ENCODE measurements at places on chromosomes 16 and 17.

- no peak for DNase-seq
Measured at GRCh38 chr16:8689686-8690085, 15.3 kb downstream of the ABAT start.

- no peak for DNase-seq
Measured at GRCh38 chr16:27911486-27911885, 152.0 kb downstream of the GSG1L start.

GRCh38 chr16:50335196-50335958 lies 33.4 kb downstream of the BRD7 start:
- no peak for DNase-seq

DNA sequence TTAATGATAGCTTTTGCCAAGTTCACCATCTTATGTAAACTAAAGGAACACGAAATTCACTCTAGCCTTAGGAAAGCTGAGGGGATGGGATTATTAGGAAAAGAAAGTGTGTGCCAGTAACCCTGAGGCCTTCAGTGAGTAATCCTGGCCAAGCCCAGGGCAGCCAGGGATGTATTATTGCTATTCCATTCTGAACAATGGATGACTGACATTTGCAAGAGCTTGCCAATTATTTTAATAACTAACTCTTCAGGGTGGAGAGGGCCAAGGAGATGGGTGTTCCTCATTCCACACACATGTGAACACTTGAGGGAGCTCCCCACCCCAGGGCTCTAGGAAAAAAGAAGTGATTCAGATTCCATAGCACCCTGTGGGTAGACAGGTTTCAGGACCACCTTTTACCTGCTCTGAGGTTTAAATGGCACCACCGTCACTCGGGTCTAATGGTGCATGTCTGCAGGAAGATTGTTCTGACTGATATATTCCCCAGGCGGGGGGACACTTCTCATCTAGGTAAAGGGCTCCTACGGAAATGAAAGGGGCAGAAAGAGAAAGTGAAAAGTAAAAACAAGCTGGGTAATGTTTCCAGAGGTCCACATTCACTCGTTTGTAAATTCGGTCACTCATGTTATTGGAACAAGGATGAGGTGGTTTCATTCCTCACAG lies 41.5 kb downstream of the TK2 start:
- DNase-seq: no peak

GRCh38 chr17:1783271-1783670 lies 21.4 kb downstream of the SERPINF1 start:
- DNase-seq: no peak

DNA sequence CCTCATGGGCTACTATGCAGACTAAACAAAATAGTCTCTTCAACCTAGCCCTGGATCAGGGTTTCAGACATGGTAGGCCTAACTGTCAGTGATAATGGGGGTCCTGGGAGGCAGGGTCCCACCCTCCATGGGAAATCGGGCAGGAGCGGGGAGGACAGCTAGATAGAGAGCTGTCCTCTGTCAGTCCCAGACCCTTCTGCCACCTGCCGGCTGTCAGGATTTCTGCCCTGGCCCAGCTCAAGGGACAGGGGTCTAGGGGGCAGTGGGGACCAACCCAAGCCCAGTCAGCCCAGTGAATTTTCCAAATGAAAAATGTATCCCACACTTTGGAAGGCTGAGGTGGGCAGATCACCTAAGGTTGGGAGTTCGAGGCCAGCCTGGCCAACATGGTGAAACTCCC lies 5.3 kb downstream of the CA7 start:
- no peak for DNase-seq

GRCh38 chr16:86020971-86021370 lies 122.0 kb downstream of the IRF8 start:
- no peak for DNase-seq

- no peak for DNase-seq
Measured at GRCh38 chr16:56488035-56488434, 31.8 kb downstream of the BBS2 start.

DNA sequence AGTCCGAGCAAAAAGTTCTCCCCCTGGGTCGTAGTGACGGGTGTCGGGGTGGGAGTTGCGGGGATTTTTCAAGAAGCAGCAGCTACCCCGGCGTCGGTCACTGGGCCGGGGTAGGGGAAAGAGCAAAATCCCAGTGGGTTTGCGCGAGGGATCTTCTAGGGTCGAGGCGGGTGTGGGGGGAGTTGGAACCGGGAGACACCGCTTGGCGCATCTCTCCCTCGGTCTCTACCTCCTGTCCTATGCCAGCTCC lies 2.3 kb upstream of the UBTF start:
- DNase-seq: no peak

- no peak for DNase-seq
Measured at GRCh38 chr16:3983081-3983520, 102.6 kb upstream of the CREBBP start.

GRCh38 chr17:55527540-55528118 lies 16.4 kb upstream of the SMIM36 start:
- no peak for DNase-seq

DNA sequence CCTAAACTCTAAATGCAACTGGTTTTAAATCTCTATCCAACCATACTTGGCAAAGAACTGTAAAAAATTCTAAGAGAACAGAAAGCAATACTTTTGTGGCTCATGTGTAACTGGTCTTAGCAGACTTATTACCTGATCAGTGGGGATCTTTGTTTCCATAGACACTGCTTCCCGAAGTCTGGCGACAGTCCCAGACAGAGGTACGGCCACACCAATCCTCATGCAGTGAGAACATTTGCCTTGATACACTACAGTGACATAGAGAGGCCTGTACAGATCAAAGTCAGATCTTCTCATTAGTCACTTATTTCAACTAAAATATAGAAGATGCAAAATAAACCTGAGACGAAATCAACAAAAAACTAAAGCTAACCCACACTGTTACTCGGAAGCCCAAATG lies 43.9 kb downstream of the USP31 start:
- no peak for DNase-seq

- no peak for DNase-seq
Measured at GRCh38 chr17:62653826-62654761, 26.6 kb downstream of the MRC2 start.

DNA sequence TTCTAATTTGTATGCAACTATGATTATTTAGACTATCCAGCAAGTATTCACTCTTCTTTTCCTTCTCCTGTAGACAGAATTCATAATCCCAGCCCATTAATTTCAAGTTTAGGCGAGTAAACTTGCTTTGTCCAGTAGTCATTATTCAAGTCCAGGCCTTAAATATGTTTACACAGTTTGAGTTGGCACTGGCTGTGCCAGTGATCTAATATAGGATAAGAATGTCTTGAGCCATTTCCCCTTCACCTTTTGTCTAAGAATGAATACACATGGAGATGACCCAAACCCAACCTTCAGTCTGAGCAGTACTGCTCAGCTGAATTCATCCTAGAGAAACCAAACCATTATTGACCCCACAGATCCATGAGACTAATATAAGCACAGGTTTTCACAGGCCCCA lies 930.4 kb upstream of the CDH8 start:
- DNase-seq: no peak

DNA sequence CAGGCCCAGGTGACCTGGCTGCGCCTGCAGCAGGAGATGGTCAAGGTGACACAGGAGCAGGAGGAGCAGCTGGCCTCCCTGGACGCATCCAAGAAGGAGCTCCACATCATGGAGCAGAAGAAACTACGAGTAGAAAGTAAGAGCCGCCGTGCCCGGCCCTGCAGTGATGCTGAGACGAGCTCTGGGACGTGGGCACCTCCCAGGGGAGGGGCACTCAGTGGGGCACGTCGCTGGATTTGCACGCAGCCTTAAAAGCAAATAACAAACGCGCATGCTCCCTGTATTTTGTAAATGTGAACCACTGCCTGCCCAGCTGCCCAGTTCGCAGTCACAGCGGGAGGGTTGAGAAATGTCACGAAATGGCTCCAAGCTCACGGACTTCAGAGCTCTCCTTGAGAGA lies 15.3 kb upstream of the GAA start:
- DNase-seq: no peak

DNA sequence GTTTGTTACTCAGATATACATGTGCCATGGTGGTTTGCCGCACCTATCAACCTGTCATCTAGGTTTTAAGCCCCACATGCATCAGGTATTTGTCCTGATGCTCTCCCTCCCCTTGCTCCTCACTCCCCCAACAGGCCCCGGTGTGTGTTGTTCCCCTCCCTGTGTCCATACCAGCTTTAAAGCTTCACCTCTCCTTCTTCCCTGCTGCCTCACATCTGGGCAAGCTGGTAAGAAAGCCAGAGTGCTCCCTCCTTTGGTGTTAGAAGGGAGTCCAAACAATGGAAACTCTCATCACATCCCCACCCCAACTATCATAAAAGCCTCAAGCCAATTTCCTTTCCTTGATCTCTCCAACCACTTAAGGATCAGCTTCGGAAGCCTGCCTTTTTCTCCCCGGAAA lies 1115.6 kb upstream of the GOT2 start:
- DNase-seq: no peak

- peak; percentile 17 for DNase-seq
Measured at GRCh38 chr17:27572665-27573064, 58.3 kb upstream of the LGALS9 start.

DNA sequence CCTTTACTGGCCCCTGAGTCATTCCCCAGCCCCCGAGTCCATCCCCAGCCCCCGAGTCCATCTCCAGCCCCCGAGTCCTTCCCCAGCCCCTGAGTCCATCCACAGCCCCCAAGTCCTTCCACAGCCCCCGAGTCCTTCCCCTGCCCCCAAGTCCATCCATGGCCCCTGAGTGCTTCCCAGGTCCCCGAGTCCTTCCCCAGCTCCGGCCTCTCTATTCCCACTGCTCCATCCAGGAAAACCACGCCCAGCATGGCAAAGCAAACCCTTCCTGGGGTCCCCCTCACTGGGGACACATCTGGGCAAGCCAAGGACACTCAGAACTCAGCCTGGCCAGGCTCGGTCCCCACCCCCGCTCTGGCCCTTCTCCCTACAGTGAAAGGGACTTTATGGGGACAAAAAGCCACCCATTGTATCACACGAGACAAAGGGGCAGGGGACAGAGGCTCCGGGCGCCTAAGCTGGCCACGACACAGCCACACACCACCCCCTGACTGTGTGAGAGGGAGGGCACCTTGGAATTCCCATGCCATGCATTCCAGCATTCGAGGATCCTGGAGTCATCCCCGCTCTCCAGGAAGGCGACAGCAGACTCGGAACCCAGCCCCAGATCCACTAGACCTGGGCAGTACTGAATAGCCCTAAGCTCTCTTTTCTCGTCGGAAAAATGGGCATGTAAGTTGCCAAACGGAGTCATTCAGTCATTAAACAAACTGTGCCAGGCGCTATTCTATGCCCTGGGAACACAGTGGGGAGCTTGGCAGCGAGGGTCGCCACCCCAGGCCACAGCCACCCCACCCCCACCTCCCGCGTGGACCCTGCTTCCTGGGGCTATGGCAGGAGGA lies 14.0 kb downstream of the PLLP start:
- DNase-seq: no peak

- no peak for DNase-seq
Measured at GRCh38 chr16:910181-910580, 60.6 kb downstream of the LMF1 start.

DNA sequence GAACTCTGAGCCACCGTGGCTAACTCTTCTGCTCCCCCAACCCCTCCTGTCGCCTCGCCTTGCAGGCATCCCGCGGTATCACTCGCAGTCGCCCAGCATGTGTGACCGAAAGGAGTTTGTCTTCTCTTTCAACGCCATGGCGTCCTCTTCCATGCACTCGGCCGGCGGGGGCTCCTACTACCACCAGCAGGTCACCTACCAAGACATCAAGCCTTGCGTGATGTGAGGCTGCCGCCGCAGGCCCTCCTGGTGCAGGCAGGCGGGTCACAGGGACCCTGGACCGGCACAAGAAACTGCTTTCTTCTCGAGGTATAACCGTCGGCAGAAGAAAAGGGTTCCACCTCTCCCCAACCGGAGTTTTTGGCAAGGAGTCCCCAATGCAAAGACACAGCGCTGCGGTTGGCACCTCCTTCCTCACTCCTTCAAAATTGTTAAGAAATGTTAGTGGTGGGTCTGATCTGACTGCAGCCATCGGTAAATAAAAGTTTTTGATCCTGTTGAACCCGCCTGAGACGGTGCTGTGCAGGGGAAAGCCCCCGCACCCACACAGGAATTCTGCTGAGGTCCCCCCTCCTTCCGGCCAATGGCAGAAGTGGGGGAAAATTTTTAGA lies 2.6 kb downstream of the FOXF1 start:
- DNase-seq: no peak

DNA sequence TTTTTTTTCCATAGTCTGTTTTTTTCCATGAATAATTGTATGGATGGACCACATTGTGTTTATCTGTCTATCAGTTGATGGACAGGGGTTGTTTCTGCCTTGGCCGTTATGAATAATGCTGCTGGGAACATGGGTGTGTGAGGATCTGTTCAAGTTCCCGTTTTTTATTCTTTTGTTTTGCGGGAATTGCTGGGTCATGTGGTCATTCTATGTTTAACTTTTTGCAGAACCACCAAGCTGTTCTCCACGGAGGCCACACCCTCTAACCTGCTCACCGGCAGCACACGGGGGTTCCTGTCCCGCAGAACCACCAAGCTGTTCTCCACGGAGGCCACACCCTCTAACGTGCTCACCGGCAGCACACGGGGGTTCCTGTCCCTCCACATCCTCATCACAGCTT lies 5.9 kb upstream of the MSLN start:
- DNase-seq: no peak

GRCh38 chr16:3963203-3963602 lies 82.7 kb upstream of the CREBBP start:
- DNase-seq: no peak

DNA sequence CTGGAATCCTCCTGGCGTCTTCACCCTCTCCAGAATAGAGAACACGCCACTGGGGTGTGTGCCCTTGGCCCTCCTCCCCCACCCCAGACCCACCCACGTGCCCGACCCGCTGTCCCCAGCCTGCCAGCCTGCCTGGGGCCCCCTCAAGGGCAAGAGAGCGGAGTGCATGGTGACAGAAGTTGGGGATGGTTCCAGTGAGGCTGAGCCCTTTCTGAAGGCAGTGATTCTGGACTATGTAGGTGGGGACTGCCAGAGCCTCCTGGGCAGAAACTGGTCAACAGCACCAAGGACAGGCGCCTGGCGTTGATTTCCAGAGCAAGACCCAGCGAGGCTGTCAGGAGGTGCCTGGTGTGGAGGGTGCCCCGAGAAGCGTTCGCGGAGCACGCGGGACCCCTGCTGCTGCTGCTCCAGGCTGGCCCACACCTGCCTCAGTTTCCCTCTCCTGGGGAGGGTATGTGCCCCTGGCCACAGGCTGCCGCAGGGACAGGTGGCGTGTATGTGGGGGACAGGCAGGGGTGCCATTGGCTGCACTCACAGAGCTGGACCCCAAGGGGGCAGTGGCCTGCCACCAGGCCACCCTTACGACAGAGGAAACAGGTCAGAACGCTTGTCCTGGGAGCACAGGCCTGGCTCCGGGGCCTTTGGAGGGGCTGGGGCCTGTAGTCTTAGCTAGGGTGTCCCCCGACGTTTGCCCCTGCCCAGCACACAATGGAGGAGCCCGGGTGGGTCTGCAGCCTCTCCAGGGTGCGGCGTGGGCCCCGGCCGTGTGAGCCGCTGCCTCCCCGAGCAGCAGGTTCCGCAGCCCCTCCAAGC lies 1.2 kb downstream of the SSTR5 start:
- no peak for DNase-seq

GRCh38 chr16:50067290-50067853 lies 1.6 kb downstream of the HEATR3 start:
- no peak for DNase-seq

- no peak for DNase-seq
Measured at GRCh38 chr16:54568906-54569807, 282.6 kb upstream of the IRX3 start.
